ENCODE measurements at places on chromosomes 2 and 18. TPM values are rescaled to one million over a fixed set of nuclear protein-coding genes. Genes with fewer than 3 reads are reported as not detected.

DNA sequence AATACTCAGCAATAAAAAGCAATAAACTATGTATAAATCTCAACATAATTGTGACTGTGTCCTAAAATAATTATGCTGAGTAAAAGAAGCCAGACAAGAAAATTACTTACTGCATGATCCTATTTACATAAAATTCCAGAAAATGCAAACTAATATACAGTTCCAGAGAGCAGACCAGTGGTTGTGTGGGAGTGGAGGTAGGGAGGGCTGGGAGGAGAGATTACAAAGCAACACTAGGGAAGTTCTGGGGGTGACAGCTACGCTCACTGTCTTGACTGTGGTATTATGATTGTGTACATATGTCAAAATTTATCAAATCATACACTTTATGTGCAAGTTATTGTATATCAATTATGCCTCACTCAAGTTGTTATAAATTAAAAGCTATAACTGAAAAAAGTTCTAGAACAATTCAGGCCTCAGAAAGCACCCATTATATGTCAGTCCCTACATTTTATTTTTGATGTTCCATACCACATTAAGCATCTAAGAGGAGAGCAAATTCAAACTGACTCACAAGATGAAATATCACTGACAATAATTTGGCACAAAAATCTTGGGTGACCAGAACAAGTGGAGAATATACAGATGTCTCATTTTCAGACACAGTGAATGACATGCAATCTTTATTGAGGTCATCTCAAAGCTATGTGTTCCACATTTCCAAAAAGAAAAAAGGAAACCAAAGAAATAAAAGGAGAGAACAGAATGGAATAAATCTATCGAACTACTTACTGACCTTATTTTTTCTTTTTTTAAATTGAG lies 85.1 kb downstream of the ANTXR1 start:
- no peak for DNase-seq

- DNase-seq, result no peak
These were observed 622.6 kb downstream of the EPHA4 start for GRCh38 chr2:220949466-220949865.

Gene DNAJC5G
- total RNA-seq, result not detected

DNA sequence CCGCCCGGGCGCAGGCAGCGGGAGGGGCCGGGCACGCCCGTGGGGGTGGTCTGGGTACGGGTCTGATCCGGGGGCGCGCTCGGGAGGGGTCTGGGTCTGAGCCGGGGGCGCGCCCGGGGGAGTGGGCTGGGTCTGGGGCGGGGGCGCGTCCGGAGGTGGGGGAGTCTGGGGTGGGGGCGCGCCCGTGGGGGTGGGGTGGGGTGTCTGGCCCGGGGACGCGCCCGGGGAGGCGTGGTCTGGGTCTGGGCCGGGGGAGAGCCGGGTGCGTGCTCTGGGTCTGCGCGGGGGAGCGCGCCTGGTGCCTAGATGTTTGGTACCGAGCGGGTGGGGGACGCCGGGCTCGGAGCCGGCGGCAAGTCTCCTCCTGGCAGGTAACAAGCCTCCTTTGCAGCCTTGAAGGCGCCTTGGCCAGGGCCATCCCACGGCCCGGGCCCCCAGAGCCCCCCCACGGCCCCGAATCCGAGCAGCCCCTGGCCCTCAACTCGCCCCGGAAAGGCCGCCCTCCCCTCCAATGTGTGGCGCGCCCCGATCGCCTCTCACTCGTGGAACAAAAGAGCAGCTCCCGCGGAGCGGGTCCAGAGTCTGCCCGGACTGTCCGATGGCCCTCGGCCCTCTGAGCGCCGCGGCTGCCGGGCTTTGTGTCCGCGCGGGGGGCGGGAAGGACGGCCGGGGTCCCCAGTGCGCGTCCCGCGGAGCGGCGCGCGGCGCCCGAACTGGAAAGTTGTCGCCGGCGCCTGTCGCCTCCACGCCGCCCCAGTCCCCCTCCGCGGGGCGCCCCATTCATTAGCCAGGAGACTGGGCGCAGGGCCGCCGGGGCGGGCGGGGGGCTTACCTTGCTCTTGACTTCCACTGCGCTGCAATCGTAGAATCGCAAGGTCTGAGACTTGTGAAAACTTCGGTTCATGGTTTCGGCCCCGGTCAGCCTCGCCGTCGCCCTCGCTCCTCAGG lies 595 bp downstream of the PARD6G start:
- peak; percentile 16 for DNase-seq

DNA sequence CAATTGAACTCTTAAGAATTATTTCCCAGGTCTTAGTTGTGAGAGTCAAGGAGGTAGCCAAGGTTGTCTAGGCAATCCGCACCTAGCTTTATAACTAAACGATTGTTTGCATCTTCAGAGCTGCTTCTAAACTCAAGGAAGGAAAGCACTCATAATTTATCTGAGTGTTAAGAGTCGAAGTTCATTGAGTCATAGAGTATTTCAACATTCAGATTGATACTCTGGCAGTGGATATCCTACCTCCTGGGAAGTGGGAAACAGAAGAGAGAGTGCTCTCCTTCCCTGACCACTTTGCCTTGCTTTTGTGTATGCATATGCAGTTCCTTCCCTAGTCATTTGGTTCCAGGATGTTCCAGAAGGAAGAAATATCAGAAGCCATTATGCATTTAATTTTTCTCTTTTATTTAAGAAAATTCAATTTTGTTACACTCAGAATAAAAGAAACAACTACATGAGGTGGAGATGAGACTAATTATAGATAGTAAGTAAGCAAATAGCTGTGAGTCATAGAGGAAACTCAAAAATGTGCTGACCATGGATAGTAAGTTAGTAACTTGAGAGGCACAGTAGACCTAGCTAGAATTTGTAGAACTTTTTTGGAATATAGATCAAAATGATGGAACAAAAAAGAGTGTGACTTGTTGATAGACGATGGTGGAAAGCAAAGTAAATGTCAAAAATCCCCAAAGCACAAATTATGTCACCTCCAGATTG lies 35.4 kb upstream of the FSHR start:
- no peak for DNase-seq

Gene PARD3B
- 21.7 TPM for total RNA-seq

GRCh38 chr18:56086176-56086575 lies 498.2 kb upstream of the TCF4 start:
- DNase-seq, result no peak

DNA sequence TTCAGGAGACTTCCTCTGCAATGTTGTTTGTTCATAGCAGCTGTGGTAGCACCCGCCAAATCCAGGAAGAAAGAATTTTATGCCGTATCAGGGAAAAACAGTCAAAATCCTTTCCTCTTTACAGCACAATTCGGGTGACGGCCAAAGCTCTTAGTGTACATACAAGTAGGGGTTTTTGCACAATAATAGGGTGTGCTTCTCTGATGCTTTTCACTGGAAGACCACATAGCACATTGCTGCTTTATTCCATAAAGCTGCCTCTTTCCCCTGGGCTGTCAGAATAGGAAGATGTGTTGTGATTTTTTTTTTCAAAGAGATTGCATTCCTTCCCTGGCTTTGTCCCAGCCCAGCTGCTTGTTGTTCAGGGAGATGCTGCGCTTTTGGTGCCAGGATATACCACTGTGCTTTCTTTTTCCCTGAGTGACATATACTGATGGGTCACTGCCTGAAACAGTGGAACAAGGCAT lies 27.2 kb upstream of the LANCL1 start:
- DNase-seq, result peak; percentile 5

DNA sequence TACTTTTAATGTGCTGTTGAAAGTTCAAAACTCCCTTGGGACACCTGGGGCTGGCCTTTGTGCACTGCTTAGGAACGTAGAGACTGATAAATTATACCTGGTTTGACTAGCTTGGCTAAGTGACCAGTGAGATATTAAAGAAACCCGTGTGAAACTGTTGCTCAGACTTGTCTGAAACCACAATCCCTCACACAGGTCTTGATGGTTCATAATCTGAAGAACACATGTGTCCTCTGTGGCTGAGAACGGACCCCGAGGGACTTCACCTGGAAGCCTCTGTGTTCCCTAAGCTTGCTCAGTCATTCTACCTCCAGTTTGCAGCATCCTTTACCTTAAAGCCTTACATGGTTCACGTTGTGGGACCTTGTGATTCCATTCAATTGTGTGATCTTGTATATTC lies 218.8 kb downstream of the CBLN2 start:
- DNase-seq, result no peak

GRCh38 chr2:1546023-1546591 lies 132.8 kb downstream of the TPO start:
- peak; percentile 42 for DNase-seq

- DNase-seq, result no peak
These were observed 1.0 kb downstream of the CXCR4 start for GRCh38 chr2:136116813-136117390.

GRCh38 chr2:119049968-119050704 lies 108.1 kb downstream of the MARCO start:
- no peak for DNase-seq

Gene USP40
- 32.1 TPM for total RNA-seq

Gene RNF125
- total RNA-seq, result 8.6 TPM

- peak; percentile 18 for DNase-seq
These were observed 683 bp downstream of the STK39 start for GRCh38 chr2:168246483-168247340.

Gene CDH20
- 2.8 TPM for total RNA-seq

DNA sequence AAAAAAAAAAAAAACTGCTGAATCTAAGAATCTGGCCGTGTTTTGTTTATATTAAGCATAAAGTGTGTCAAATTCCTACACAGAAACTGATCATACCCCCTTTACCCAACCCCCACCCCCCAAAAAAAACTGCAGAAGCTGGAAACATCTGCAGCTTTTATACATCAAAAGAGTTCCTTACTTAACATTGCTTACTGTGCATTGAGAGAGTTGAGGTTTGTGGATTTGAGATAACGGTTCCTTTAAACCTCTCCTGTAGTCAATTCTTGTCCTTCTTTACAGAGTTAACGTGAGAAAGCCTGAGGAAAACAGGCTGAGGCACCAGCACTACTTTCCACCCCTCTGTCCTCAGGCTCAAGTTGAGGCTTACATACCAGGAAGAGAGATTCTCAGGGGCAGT lies 34.5 kb downstream of the FRZB start:
- DNase-seq, result no peak

Gene LIMS3
- total RNA-seq, result 5.9 TPM

GRCh38 chr2:225889452-225889851 lies 489.9 kb downstream of the NYAP2 start:
- DNase-seq, result peak; percentile 78

- no peak for DNase-seq
These were observed 3.6 kb upstream of the LRATD1 start for GRCh38 chr2:14628901-14629300.

- no peak for DNase-seq
These were observed 447.0 kb upstream of the ID2 start for GRCh38 chr2:8234757-8235374.

DNA sequence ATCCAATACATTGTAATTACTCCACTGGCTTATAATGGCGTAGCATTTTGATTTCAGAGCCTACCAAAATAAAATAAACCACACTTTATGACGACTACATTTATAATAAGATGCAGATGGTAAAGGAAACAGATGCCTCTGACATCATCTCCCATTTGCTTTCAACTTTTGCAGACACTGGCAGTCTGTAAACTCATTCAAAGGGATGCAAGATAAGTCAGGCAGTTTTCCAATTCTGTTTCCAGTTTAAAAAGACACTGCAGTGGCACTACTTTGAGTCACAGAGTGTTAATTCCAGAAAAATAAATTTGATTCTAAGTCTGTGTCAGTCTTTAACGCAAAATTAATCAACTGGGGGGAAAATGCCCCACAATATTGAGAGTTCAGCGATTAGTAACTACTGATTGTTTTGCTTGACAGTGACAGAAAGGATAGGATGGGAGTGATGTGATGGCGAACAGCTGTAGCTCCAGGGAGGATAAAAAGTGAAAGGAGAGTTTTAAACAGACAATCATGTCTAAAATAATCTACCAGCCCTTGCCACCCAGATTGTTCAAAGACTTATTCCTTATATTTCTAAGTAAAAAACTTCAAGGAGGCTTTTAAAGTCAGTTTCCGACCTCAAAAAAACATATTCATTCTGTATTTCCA lies 6.7 kb downstream of the DSEL start:
- DNase-seq, result peak; percentile 66

Gene CFC1
- total RNA-seq, result not detected

GRCh38 chr18:71725256-71725655 lies 818.9 kb downstream of the CBLN2 start:
- no peak for DNase-seq

Gene NT5C1B
- total RNA-seq, result not detected

Gene IL36A
- not detected for total RNA-seq

Gene DOK6
- total RNA-seq, result 7.0 TPM

GRCh38 chr2:236061497-236061896 lies 106.7 kb downstream of the GBX2 start:
- no peak for DNase-seq

- DNase-seq, result no peak
These were observed 135.1 kb upstream of the SMAD2 start for GRCh38 chr18:48065601-48065995.

DNA sequence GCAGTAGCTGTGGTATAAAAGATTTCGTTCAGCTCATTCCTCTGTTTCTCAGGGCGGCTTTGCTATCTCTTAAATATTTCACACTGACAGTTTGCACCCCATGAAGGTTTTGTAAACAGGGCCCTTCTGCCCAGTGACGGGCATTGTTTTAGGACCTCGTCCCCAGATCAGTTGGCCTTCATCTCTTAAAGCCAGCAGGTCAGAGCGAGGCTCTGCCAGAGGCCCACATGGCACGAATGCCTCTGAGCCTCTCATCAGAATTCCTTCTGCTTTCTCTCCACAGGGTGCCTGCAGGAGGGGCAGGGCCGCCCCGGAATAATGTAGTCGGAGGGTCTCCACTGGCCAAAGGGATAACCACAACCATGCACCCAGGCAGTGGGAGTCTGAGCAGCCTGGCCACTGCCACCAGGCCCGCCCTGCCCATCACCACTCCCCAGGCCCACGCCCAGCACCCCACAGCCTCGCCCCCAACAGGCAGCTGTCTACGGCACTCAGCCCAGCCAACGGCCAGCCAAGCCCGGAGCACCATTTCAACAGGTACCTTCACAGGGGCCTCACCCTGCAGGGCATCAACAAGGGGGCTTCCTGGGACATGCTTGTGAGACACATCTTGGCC lies 177.0 kb downstream of the SEPTIN10 start:
- peak; percentile 24 for DNase-seq

Gene CCDC68
- total RNA-seq, result 1.3 TPM

Gene SIGLEC15
- not detected for total RNA-seq

GRCh38 chr2:186968277-186968676 lies 119.3 kb upstream of the ZSWIM2 start:
- DNase-seq, result no peak

Gene IL1F10
- 2.7 TPM for total RNA-seq

Gene LRATD1
- total RNA-seq, result 27.8 TPM

DNA sequence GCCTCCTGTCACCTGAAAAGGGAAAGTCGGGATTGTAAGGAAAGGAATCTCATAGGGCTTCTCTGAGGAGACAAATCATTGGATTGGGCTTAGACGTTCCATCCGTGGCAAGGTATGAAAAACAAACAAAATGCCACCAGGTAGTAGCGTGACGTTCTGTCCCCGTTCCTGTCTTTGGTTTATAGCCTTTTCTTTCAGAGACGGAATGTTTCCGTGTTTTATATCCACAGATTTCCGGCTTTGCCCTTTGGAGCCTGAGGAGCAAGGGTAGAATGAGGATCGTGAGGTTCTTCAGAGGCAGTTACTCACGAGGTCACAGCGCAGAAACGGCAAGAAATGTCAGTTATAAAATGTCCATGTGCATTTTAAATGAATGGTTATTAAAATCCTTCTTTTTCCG lies 118.3 kb downstream of the TMEM18 start:
- no peak for DNase-seq
